ENCODE measurements at places on chromosomes 12 and 14. TPM values are rescaled to one million over a fixed set of nuclear protein-coding genes. Genes with fewer than 3 reads are reported as not detected.

CSRP2 gene
- not detected for total RNA-seq

OR10A7 gene
- total RNA-seq, result not detected

NCKAP5L gene
- 13.0 TPM for total RNA-seq

DNA sequence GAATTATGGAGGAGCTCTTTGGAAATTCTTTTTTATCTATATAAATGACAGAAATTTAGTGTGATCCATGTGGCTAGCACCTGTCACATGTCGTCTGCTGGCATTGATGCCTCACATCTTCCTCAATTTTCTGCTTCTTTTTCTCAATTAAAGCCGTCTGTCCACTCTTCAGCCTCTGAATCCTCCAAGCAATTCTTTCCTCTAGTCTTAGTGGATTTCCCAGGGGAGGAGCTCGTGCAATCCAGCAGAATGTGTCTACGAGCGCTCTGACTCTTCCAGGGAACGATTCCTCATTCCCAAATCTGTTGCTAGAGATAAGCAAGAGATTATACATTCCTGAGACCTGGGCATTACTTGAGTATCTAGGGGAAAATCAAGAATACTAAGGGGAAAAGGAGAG lies 176.6 kb downstream of the EMP1 start:
- no peak for DNase-seq

GRCh38 chr14:61510736-61511557 lies 184.4 kb upstream of the HIF1A start:
- DNase-seq, result no peak

DNA sequence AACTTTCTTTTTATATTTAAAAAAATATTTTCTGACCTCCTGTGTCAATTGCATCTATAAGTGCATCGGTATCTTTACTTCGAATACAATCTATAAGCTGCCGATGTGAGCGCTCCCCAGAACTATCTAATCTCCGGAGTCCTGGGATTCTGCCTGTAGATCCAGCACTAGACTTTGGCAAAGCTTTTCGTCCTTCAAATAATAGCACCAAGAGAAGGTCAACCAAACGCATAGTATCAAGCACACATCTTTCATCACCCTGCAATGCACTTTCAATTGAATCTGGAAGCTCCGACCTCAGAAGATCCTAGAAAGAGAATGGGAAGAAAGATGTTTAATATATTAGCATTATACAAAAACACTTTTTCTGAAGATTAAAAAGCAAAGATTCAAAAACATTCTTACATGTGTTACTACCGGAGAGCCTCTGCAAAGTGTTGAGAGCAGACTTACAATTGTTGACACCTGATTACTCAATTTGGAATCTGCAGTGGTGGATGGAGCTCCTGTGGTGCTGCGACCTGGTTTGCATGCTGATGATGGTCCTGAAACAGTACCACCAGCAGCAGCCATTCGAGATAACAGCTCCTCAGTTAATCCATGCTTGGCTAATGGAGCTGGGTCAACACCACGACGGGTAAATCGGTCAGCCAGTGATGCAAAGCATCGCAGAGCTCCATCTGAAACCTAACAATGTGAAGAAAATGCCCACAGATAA lies 34.3 kb downstream of the HECTD1 start:
- DNase-seq, result no peak

DNA sequence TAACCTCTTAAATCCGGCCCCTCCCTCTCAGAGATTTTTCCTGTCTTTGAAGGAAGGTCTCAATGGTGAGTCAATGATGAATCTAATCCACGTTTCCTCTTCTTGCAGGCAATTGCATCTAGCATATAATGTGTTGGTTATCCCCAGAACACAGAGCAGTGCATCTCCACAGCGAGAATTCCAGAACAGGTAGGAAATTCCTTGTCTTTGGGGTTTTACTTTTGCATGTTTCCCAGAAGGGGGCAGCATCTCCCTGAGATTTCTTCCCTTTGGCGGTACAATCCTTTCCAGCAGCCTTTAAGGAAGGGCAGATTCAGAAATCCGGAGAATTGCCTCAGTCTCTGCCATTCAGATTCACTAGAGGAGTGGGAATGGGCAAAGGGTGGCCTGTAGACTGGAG lies 128.0 kb downstream of the KCNA5 start:
- no peak for DNase-seq

DNA sequence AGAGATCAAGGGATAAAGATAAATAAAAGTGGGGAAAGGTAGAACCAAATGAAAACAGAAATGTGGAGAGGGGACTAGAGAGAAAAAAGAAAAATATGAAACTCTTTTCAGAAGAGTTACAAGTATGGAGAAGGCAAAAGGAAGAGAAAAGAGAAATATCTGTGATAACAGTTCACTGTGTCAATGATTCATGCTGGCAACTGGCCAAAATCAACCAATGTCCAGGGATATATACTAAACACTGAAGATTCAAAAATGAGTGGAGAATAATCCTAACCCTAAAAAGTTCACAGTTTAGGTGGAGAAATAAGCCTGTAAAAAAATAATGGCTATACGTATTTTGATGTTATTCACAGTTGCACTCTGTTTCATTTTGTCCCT lies 372.3 kb upstream of the KITLG start:
- DNase-seq, result no peak

- no peak for DNase-seq
Measured at GRCh38 chr14:102922490-102923200, at the start of gene AMN. Gene AMN, plus strand, starts transcription at chr14:102922663. Its CDS starts 26 bp downstream, at chr14:102922689.

DNA sequence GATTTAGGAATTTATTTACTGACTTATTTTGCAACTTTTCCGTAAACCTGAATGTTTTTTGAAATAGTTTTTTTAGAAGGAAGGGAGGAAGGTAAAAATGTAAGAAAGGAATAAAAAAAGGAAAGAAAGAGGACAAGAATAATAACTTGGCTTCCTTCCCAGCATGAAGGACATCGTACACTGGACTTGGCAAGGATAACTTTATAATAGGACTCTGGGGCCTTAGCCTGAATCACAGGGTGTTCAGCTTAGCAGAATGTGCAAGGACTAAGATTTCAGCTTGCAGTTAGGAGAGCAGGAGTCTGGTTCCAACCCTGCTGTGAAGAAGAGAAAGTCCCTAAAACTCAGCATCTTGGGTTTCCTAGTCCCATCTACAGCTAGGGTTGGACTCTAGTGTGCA lies 1053.3 kb downstream of the VRK1 start:
- no peak for DNase-seq

GRCh38 chr12:132367071-132367851 lies 37.9 kb upstream of the GALNT9 start:
- no peak for DNase-seq

DNA sequence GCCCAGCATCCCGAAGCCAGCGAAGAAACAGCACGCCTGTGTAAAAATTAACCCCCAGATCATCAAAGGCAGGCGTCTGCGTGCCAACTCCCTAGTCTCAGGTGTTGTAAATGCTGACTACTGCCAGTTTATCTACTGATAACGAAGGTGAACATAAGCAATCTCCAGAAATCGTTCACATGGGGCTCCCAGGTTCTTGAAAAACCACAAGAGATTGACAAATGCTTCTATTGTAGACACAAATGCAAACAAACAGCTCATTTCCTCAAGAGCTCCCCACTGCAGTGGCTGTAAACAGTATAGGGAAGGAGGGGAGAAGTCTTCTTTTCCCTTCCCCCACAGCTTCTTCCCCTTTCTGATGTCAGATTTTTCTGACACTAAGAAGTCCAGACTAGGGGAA lies 5.3 kb upstream of the PLEKHG3 start:
- DNase-seq, result no peak

DNA sequence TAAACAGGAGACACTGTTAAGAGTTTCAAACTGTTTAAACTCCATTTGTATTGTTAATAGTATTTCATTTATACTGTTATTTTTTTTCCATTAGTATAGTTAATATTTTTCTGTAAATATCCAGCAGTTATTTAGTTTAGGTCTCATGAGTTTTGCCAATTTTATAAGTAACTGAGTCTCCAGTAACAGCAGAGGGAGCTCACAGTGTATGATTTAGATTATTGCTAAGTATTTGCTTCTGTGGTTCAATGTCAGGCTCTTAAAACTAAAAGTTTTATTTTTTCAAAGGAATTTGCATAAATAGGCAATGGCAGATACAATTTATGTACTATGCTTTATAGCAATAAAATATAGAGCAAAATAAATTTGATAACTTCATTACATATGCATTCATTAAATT lies 209.7 kb downstream of the ATXN7L3B start:
- DNase-seq, result no peak

GRCh38 chr12:52183544-52183910 lies 8.3 kb downstream of the KRT80 start:
- no peak for DNase-seq

DNA sequence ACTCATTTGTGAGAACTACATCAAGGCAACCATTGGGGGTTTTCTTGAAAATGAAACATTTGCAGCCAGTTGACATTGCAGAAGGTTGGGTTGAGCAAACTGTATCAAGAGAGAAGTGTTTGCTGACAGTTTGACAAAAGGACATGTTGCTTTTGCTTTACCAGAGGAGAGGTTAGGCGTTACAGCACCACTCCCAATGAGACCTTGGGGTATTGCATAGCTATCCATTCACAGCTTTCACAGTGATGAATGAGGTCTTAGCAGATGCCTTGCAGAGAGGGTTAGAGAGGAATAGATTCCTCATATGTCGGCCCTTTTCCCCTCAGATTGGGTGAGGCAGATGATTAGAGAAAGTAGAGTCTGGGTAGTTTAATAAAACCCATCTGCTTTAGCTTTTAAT lies 988.9 kb upstream of the FLRT2 start:
- no peak for DNase-seq

- DNase-seq, result no peak
Measured at GRCh38 chr14:102164241-102164641, 24.5 kb downstream of the WDR20 start.

GRCh38 chr14:52405314-52405713 lies 91.2 kb downstream of the PTGER2 start:
- no peak for DNase-seq

- DNase-seq, result no peak
Measured at GRCh38 chr14:40414386-40414785, 982.2 kb upstream of the FBXO33 start.

DNA sequence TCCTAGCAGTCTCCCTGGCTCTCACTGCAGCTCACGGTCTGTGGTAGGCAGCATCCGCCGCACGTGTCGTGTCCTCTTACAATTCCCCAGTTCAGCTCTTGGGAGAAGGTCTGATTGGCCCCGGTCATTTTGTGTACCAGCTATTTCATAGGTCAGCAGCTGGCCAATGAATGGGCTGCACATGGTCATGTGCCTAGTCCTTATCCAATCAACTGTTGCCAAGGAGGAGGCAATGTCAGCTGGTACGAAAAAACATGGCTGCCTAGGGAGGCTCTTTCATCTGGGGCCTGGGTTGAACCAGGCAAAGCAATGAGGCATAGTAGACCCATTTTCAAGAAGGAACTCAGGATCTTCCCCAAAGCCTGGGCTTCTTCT lies 46.1 kb downstream of the RNFT2 start:
- no peak for DNase-seq

DNA sequence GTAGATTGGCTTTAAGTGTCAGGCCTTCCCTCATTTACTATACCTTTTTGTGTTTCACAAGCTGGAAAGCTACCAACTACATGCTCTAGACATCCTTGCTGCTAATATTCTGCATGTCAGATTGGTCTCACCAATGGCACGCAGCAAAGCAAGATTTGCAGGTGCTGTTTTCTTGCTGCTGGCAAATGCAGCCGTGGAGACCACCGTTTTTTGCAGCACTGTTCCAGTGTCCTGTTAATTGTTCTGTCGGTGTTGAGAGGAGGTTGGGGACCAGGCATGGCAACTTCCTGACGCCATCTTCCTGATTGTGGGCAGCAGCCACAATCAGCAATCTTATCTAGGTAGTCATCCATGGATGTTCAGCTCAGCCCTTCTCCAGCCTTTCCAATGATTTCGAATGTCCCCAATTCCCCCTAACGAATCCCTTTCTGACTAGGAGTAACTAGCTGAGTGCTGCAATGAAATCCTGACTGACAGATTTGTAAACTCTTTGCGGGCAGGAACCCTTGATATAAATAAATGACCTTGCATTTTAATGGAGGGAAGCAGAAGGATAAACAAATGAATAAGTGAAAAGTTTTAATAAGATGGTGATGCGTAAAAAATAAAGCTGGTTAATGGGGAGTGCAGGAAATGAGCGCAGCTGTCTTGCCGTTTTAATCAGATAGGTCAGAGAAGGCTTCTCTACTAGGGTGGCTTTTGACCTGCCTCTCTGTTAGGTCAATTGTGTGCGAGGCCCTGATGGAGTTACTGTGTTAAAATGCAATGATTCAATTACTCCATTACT lies 574 bp upstream of the CRADD start:
- no peak for DNase-seq

DNA sequence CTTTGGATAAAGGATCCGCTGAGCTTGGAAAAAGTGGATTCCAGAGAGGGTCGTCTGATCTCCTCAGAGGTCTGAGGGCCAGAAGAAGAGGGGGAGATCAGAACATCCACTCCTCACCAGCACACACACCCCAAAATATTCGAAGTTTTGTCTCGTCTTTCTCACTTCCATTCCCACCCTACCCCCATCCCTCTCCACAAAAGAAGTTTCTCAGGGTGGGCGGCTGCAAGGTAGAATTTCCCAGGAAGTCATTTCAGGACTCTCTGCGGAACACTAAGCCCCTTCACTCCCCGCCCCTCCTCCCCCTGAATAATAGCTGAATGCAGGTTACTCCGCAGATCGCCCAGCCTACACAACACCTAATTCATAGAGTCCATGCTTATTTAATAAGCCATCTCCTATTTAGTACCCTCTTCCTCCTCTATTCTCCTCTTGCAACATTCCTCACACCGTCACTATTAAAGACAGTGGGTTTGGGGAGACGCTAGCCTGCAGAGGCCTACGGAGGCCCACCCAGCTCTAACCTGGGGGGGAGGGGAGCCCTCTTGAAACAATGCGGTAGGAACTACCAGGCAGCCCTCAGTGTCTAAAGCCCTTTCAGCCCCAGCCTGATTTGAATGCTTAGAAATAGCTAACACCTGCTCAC lies 649 bp upstream of the SALL2 start:
- DNase-seq, result no peak

DNA sequence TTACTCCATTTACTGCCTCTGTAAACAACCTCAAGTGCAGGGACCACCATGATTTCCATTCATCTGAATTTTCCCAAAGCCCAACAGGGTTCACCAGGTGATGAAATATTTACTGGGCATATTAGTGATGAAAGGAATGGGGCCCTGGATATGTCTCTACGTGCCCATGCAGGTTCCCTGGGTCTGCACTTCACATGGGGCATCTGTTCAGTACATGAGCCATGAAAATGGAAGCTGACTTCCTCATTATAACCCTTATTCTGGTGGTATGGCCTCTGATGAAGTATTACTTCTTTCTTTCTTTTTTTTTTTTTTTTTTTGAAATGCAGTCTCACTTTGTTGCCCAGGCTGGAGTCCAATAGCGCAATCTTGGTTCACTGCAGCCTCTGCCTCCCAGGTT lies 26.5 kb upstream of the CORO1C start:
- no peak for DNase-seq

DNA sequence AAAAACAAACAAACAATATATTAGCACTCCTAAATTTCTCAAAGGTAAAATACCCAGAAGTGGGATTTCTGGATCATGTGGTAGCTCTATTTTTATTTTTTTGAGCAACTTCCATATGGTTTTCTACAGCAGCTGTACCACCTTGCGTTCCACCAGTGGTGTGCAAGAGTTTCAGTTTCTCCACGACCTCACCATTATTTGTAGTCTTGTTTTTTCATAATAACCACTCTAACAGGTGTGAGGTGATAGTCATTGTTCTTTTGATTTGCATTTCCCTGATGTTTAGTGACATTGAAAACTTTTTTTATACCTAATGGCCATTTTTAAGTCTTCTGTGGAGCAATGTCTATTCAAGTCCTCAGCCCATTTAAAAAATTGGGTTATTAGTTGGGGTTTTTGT lies 127.3 kb upstream of the SLC38A2 start:
- no peak for DNase-seq

All from naive thymus-derived CD8-positive, alpha-beta T cell (primary cell).